ENCODE measurements at places on chromosomes 16 and 17. TPM values are rescaled to one million over a fixed set of nuclear protein-coding genes. Genes with fewer than 3 reads are reported as not detected.

GPR139 gene
- not detected for total RNA-seq

ABCA6 gene
- 141 TPM for total RNA-seq

NOD2 gene
- 4.5 TPM for total RNA-seq

PPP1R9B gene
- total RNA-seq, result 38.0 TPM

CX3CL1 gene
- 15.7 TPM for total RNA-seq

ABI3 gene
- 7.4 TPM for total RNA-seq

CYTH1 gene
- 50.0 TPM for total RNA-seq

CSF3 gene
- total RNA-seq, result not detected

CACNG3 gene
- not detected for total RNA-seq

OR1A1 gene
- total RNA-seq, result not detected

BIRC5 gene
- 2.6 TPM for total RNA-seq

IGFALS gene
- 0.19 TPM for total RNA-seq

ANKS4B gene
- total RNA-seq, result not detected

GRCh38 chr17:82031885-82032627 lies 578 bp downstream of the RAC3 start:
- no peak for DNase-seq

DNA sequence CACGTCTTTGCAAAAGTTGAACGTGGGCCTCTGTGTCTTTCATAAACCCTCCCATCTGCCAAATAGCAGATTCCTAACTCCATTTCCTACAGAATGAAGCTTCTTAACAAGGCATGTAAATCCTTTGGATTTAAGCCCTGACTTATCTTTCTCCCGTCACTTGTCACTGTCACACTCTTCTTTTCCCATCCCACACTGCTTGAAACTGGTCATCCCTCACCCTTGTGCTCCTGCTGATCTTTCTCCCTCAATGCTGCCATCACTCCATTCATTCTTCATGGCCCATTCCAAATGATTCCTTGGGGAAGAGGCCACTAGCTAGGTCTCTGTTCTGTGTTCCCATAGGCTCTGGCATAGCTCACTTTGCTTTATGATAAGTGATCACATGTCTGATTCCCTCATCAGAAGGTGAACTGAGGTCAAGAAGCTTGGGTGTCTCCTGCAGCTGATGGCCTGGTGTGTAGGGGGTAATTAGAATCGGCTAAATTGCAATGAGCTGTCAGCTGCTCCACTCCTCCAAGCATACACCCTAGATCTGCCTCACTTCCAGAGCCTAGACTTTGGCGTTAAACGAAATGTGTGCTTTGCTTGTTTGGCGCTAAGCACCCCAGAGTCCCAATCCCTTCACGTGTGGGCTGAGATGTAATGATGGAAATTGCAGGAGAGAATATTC lies 61.7 kb downstream of the PECAM1 start:
- DNase-seq, result no peak

- DNase-seq, result no peak
Observed at GRCh38 chr16:70686376-70687101, 686 bp upstream of the MTSS2 start.

- DNase-seq, result peak; percentile 42
Observed at GRCh38 chr16:84065536-84066132, 23.0 kb upstream of the SLC38A8 start.

GRCh38 chr17:18921912-18922451 lies 30.0 kb upstream of the SLC5A10 start:
- no peak for DNase-seq

- DNase-seq, result no peak
Observed at GRCh38 chr17:67696853-67697498, 20.8 kb upstream of the NOL11 start.

DNA sequence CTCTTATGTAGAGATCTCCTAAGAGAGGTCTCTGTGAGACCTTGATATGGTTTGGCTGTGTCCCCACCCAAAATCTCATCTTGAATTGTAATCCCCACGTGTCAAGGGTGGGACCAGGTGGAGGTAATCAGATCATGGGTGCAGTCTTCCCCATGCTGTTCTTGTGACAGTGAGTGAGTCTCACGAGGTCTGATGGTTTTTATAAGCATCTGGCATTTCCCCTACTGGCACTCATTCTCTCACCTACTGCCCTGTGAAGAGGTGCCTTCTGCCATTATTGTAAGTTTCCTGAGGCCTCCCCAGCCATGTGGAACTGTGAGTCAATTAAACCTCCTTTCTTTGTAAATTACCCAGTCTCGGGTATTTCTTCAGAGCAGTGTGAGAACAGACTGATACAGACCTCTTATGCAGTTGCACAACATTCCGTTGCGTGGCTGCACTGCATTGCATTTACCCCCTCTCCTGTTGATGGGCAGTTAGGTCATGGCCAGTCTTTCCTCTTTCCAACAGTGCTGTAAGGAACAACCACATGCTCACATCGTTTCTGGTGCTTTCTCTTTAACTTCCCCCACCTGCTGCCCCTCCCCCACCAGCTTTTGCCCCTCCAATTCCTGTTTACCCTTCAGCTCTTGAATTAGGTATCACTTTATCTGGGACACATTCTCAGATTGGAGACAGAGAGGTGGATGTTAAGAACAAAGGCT lies 43.6 kb upstream of the MED9 start:
- no peak for DNase-seq

DNA sequence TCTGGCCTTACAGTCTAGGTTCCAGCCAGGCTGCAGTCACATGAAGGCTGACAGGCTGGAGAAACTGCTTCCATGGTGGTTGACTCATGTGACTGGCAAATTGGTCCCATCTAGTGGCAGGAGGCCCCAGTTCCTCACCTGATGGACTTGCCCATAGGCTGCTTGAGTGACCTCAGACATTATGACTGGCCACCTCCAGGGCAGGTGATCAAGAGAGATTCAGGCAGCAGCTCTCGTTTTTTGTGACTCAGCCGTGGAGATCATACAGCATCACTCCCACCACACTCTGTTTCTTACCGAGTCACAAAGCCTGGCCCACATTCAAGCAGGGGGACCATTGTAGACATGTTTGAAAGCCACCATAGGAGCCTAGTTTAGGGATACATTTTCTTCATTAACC lies 34.5 kb downstream of the SIAH1 start:
- DNase-seq, result no peak

DNA sequence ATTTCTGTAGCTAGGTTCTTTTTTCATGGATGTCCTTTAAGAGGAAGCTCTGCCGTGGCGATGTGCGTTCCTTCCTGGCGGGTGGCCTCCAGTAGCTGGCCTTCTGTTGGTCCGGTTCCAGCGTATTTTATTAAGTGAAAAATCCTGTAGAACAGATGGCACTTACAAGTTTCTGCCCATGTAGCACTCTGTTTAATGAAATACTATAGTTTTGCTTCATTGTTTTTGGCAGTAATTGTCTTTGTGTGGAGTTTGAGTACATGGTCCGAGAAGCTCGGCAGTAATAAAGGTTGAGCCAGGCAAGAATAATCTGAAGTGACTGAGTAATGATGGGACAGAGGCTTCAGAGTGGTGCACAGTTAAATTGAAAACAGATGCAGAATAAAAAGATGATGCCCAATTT lies 20.4 kb downstream of the USP10 start:
- DNase-seq, result no peak

DNA sequence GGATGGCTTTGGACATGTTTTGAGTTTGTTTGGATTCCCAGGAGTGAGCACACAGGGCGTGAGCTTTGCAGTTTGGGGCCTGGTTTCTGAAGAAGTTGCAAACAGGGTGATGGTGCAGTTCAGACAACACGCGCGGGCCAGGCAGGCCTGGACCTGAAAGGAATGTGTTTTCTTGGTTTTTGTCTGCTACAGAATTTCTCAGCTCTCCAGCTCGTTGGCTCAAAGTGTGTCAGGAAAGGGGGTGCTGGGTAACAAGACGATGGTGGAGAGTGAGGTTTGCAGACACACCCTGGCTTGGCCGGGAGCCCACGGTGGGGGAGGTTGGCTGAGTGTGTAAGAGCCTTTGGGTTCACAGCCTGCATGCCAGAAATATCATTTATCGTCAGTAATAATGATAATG lies 82.3 kb downstream of the CMIP start:
- DNase-seq, result no peak

DNA sequence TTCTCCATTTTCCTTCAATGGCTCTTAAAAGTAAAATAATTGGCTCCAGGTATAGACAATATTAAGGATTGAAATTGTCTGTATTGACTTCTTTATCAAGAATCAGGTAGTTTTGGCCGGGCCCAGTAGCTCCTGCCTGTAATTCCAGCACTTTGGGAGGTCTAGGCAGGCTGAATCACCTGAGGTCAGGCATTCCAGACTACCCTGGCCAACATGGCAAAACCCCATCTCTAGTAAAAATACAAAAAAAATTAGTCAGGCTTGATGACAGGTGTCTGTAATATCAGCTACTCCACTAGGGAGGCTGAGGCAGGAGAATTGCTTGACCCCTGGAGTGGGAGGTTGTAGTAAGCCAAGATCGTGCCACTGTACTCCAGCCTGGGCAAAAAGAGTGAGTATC lies 1008.5 kb upstream of the EEF2KMT start:
- DNase-seq, result no peak

- DNase-seq, result no peak
Observed at GRCh38 chr17:50198026-50198669, 3.3 kb downstream of the COL1A1 start.

GRCh38 chr16:70152578-70153302 lies 20.8 kb upstream of the CLEC18C start:
- DNase-seq, result no peak

DNA sequence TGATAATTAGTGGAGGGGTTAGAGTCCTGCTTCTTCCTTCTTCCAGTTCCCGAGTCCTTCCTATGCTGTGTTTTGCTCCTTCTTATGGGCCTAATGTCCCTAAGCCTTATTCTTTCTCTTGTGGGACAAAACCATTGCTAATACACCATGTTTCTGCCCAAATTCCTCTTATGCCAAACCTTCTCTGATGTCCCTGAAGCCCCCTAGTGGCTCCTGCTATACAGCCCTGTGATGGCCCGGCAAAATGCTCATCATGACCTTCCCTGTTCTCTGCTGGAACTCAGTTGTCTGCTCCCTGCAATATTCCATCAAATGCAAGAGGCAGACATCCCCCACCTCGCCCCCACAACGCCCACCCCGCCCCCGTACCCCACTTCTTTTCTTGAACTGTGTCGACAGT lies 171.6 kb downstream of the CDH11 start:
- no peak for DNase-seq

DNA sequence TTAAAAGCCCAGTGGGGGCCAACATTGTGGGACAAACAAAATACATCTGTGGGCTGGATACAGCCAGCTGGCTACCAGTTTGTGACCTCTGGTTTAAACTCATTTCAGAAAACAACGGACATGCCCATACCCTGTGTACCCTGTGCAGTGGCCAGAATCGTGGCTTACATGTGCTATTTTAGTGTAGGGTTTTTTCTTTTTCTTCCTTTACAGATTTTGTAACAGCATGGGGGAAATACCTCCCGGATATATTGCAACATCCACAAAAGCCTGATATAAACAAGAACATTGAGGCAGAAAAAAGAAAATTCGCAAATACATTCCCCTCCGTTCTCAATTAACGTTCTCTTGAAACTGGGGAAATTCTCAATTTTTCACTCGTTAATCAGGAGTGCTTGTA lies 7.3 kb downstream of the HS3ST4 start:
- no peak for DNase-seq

DNA sequence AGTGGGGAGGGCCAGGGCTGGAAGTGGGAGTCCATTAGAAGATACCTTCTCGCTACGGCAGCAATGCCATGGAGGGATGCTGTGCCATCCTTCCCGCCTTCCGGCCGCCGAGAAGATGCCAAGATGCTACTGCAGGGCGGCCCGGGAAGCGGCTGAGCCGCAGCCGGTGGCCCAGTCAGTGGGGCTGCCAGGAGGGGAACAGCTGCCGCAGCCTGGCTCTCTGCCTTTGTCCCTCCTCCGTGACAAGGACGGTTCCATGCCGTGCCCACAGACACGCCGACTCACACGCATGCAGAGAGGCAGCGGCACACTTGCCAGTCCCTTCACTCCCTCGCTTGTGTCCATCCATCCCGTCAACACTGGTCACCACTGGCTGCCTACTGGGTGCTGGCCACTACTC lies 20.2 kb upstream of the NCBP3 start:
- no peak for DNase-seq

DNA sequence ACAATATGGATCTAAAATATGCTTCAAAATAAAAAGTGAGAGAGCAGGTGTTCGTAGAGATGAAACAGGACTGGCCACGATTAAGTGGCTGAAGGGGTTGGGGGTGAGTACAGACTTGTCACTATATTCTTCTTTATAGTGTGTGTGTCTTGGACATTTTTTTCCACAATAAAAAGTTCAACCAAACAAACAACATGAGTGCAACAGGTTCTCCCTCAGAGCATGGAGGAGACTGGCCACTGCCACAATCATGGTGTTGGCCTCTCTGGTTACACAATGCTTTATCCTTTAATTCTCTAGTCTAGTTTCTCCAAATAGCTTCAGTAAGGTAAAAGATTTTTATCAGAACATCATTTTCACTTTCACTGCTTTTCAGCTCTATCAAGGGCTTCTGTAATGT lies 109.3 kb downstream of the PARN start:
- DNase-seq, result no peak

- no peak for DNase-seq
Observed at GRCh38 chr16:80105160-80105559, 435.6 kb upstream of the DYNLRB2 start.

- no peak for DNase-seq
Observed at GRCh38 chr17:32859857-32860525, 16.9 kb downstream of the MYO1D start.

DNA sequence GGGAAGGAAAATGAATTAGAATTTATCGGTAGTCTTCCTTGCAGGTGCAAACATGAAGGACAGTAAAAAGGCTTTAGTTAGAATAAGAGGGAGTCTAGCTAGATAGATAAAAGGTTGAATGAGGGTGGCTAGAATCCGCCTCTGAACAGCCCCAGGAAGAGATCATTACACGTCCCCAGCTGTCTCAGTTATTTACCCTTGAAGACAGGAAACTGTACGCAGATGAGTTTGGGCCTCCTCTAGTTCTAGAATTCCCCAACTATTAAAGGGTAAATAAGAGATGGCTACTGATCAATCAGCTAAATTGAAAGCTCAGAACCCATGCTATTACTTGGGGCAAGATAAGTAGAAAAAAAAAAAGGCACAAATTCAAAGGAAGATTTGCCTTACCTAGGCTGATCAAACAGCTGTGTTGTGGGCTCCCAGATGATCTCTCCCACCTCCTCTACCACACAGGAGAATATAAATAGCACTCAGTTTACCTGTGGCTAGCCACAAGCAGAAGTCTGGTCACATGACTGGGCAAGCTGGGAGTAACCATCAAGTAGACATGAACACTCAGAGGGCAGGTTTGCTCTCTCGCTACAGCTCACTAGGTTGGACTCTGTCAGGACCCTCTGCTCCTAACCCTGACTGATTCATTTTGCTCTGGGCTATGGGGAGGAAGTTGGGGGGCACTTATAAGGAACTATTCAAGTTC lies 17.0 kb downstream of the FAM117A start:
- DNase-seq, result no peak

Measured in omental fat pad (tissue), 4 donors.